Stimulated activated CD4-positive, alpha-beta T cell treated with anti-CD3 and anti-CD28 coated beads, Interleukin-1b, Interleukin-23, amount 100 ng/mL, for 48 hours (primary cell): ENCODE measurements at places on chromosomes 16 and 17.
A peak's percentile ranks its signal among the peaks of the same experiment; 100 is the strongest.

DNA sequence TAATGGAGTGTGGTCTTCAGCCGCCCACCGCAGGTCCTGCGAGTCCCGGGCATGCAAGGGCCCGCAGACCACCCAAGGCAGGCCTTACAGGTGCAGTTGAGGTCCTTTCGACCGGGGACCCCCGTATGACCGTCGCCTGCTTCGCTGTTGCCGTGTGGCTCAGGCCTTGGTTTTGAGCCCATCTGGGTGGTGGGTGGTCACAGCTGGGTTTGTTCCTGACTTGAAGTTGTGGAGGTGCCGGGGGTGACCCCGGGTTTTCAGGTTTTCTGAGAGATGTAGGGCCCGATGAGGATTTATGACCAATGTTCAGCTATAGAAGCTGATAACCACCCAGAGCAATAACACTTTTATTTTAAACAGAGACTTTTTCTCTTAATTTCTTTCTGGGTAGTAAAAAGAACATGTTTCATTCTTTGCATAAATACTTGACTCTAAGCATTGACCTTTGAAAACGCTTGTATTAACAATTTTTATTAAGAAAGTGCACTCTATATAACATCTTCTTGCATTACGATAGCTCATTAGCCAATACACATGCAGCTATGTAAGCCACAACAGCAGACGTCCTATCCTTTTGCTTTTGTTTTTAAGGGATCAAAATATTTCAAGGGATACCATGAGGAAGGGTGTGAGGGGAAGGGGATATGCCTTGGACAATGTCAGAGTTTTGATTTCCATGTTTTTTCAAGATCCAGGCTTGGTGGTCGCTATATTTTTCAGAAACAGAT is 1.9 kb downstream of the FOXL1 start:
- DNase-seq: no peak

DNA sequence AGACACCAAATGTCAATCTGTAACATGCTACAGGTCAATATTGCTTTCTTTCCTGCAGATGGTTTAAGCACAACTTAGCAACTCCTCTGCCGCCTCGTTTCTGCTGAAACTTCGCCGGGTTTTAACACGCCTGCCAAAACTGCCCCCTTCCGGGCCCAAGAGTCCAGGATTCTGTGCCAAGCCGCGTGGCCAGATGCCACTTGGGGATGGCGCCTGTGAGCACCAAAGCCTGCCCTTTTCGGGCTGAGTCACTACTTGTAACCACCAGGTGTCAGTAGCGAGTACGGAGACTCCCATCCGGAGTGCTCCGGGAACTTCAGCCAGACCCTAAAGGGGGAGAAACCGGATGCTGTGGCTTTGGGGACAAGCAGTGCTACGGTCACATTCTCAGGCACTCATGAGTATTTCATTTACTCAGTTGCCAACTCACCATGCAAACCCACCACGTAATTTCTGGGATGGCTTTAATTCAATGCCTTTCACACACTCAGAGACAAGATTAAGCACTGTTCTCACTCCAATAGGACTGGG is 7.8 kb downstream of the PMP22 start:
- peak; percentile 73 for DNase-seq

GRCh38 chr17:70137451-70138230 is 31.7 kb upstream of the KCNJ2 start:
- peak; percentile 42 for DNase-seq

GRCh38 chr17:45902892-45903346 is 8.6 kb downstream of the MAPT start:
- DNase-seq: no peak

DNA sequence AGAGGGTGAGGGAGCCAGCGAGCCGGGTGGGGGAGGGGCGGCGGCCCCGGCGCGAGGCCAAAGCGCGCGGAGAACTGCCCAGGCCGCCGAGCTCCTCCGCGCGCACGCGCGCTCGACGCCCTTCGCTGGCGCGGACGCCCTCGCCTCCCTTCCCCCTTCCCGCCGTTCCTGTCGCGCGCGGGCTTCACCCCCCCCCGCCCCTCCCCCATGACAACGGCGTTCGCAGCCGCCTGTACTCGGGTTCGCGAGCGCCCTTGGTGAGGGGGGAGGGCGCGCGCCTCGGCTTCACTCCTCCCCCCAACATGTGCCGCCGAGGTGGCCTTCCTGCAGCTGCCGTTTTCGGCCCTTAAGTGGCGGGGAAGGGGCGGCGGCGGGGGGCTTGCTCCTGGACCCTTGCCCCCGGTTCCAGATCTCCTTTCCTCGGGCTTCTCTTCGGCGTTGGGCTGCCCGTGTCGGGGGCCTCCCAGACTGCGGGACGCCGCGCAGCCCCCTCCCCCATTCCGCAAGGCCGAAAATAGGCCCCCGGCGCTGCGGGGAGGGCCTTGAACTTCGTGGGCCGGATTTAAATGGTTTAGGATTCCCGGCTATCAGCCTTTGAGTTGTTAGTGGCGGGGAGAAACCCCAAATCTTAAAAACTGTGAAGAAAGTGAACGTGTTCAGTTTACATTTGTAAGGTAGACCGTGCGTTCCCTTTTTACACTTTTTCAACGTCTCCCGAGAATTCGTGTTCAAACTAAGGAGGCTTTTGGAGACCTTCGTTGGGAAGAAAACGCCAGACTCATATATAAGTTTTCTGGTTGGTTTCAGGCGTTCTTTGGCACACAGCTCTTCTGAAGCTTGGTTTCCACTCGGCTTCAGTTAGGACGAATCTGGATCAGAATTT is 653 bp downstream of the SRRM2 start:
- peak; percentile 74 for DNase-seq

DNA sequence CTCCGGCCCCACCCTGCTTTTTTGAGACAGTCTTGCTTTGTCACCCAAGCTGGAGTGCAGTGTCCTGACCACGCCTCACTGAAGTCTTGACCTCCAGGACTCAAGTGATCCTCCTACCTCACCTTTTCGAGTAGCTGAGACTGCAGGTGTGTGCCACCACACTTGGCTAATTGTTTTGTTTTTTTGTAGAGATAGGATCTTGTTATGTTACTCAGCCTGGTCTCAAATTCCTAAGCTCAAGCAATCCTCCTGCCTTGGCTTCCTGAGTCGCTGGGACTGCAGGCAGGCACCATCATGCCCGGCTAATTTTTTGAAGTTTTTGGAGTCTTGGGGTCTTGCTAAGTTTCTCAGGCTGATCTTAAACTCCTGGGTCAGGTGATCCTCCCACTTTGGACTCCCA is 206.7 kb downstream of the SHISA9 start:
- DNase-seq: no peak

- no peak for DNase-seq
Measured at GRCh38 chr17:9071811-9072498, 50.6 kb downstream of the NTN1 start.

GRCh38 chr17:50093807-50094206 is 1.3 kb upstream of the PDK2 start:
- no peak for DNase-seq

- no peak for DNase-seq
Measured at GRCh38 chr17:45168991-45169752, 7.5 kb downstream of the HEXIM2 start.

- no peak for DNase-seq
Measured at GRCh38 chr16:55839115-55839514, 6.2 kb upstream of the CES1 start.

DNA sequence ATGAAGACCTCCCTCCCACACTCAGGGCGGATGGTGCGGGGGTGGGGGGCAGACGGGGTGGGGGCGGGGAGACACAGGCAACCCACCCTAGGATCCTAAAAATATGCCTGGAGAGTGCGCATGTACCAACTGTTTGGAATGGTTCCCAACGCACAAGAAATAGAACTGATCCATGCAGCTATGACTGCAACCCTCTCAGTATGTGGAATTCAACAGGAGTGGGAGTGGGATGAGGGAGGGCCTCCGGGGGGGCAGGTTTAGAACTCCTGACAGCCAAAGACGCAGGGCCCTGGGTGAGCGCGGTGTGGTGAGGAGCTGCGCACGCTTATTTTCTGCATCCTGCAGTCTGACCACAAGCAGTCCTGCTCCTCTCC is 1.1 kb upstream of the P2RX5 start:
- no peak for DNase-seq

GRCh38 chr16:86092586-86093480 is 193.9 kb downstream of the IRF8 start:
- DNase-seq: no peak

DNA sequence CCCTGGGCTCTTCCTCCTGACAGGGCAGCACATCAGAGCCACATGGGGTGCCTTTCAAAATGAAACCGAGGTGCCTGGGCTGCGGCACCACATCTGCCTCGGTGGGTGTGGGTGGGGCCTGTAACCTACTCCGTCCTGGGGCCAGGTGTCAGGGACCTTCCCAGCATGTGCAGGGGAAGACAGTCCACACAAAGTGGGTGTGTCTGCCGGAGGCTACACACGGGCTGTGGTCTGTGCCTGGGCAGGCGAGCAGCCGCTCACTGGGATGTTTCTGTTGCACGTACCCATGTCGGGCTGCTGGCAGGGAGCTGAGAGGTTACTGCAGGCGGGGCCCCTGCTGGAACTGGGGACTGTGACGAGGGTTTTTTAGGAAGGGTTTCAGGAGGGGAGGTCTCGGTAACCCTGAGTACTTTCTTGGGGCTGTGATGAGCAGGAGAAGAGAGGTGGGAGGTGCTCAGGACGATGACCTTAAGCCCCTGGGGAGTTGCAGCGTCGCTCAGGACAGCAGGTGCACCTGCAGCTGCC is 351.2 kb downstream of the SEC14L1 start:
- DNase-seq: no peak

- no peak for DNase-seq
Measured at GRCh38 chr17:83064021-83064731, 15.2 kb upstream of the METRNL start.

- no peak for DNase-seq
Measured at GRCh38 chr16:63241497-63242028, 1205.3 kb upstream of the CDH8 start.

DNA sequence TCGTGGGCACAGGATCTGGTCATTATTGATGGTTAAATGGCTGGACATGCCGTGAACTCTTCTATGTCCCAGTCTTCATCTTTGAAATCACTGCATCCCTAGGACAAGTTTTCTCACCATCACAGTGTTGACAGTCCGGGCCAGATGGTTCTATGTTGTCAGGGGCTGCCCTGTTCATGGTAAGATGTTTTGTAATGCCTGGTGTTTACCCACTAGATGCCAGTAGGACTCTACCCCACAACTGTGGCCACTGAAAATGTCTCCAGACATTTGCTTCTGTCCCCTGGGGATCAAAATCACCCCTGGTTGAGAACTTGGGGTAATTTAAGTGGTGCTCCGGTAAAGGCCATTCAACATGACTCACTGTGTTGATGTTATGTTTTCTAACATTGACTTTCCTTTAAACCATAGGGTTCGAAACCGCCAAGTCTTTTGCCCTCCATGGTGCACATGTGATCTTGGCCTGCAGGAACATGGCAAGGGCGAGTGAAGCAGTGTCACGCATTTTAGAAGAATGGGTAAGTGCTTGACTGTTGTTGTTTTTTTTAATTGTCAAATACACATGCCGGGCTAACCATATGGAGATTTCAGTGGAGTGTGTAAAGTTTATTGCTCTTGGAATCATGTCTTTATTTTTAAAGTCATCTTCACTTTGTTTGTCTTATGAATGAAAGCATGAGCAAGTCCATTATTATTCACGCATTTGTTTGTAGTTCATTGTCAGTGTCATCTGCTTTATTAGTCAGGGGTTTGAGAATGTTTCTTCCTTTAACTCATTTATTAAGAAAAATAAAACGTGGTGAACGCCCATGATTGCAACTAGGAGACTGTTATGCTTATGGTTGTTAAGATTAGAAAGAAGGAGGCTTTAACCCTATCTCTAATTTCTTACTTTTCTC is 64.6 kb downstream of the WWOX start:
- no peak for DNase-seq
